Cardiac muscle cell (in vitro differentiated cells and primary cell): ENCODE measurements at places on chromosomes 2 and 18. TPM values are rescaled to one million over a fixed set of nuclear protein-coding genes. Genes with fewer than 3 reads are reported as not detected.
A peak's percentile ranks its signal among the peaks of the same experiment; 100 is the strongest.

SERPINB11 gene
- total RNA-seq, result not detected in 2 replicates

ANKRD29 gene
- total RNA-seq, result 0.14 and 0.77 TPM in 2 replicates

EFEMP1 gene
- total RNA-seq, result 0.66 and 1.9 TPM in 2 replicates

TRIM54 gene
- total RNA-seq, result 53.1 and 65.9 TPM in 2 replicates

DNA sequence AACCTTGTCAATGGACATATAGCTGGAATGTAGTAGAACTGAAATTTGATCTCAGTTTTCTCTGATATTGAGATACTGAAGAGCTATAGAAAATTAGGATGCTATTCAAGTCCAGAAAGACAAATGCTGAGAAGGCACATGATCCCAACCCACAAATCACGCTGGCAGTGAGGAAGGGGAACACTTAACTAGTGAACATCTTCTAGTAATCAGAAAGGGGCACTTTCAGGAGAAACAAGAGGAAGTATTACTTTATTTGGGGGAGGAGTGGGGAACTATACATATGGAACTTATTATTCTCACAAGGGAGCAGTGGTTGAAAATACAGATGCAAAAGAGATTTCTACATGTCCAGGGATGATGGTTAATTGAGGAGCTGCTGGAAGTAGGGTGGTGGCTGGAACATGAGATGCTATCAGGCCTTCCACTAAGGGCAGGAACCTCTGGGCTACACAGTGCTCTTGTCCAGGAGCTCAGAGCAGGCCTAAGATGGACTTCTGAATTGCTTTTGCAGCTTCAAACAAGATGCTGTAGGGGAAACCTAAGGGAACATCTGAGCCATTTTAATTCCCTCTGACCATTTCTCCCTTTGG, 79.3 kb downstream of the TGFA start:
- no peaks in the 10 kb centered on the region for H3K36me3 ChIP-seq
- no peak overlapping the region for H3K4me3 ChIP-seq
- H3K4me1 ChIP-seq, result peaks cover 33% of the 10 kb centered on the region
- no peak overlapping the region for H3K27ac ChIP-seq
- H3K27me3 ChIP-seq, result no peaks in the 10 kb centered on the region

GRCh38 chr2:161422816-161423403, 6.8 kb downstream of the TBR1 start:
- H3K36me3 ChIP-seq, result no peaks in the 10 kb centered on the region
- H3K27ac ChIP-seq, result no peak overlapping the region
- peaks cover 100% of the 10 kb centered on the region for H3K27me3 ChIP-seq
- peak overlapping the region; percentile 31 for H3K4me3 ChIP-seq

DNA sequence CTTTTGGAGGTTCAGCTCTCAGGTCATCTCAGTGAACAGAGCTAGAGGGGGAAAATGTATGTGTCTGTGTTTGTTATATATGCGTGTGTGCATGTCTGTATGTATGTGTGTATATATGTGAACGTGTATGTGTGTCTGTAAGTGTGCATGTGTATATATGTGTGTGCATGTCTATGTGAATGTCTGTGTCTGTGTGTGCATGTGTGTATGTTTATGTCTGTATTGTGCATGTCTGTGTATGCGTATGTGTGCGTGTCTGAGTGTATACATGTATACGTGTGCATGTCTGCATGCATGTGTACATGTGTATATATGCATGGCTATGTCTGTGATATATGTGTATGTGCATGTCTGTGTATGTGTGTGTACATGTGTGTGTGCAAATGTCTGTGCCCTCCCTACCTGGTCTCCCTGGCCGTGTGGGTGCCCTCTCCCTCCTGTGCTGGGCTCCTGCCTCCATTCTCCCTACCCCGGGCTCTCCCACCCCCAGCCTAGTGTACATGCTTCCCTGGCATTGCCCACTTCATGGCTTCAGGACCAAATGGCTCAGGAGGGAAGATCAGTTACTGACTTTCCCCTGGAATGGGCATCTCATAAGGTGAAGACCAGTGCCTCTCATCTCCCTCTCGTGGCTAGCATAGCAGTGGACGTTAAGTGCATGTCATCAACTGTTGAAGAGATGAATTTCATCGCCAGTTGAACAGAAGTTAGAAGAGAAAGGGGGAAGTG, 49.9 kb downstream of the TRAF3IP1 start:
- H3K36me3 ChIP-seq, result no peaks in the 10 kb centered on the region
- DNase-seq, result no peak
- H3K4me1 ChIP-seq, result no peaks in the 10 kb centered on the region
- peak overlapping the region; percentile 35 for H3K27ac ChIP-seq
- no peaks in the 10 kb centered on the region for H3K27me3 ChIP-seq

GRCh38 chr2:226660526-226660925, 139.1 kb downstream of the IRS1 start:
- peaks cover 14% of the 10 kb centered on the region for H3K4me1 ChIP-seq
- DNase-seq, result peak; percentile 96
- H3K4me3 ChIP-seq, result no peak overlapping the region
- no peak overlapping the region for H3K27ac ChIP-seq
- no peaks in the 10 kb centered on the region for H3K36me3 ChIP-seq
- no peaks in the 10 kb centered on the region for H3K27me3 ChIP-seq

DNA sequence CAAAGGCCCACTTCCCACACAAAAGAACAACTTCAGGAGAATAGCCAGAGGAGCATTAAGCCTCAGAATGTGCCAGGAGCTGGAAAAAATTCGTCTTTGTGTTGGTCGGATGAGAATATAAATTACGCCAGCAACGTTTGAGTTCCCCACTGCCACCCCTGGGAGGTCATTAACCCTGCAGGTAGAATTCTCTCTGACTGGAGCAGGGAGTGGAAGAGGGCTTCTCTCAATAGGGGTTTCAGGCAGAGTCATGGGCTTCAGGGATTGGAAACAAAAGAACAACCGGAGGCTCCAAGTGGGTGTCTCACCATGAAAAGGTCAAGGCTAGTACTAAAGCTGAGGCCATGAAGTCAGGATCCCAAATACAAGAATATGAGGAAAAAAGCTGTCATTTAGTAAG, 69.0 kb upstream of the DDX18 start:
- no peak for DNase-seq
- H3K4me1 ChIP-seq, result no peaks in the 10 kb centered on the region
- H3K36me3 ChIP-seq, result no peaks in the 10 kb centered on the region
- H3K4me3 ChIP-seq, result no peak overlapping the region
- no peaks in the 10 kb centered on the region for H3K27me3 ChIP-seq
- no peak overlapping the region for H3K27ac ChIP-seq

- no peak for DNase-seq
- no peaks in the 10 kb centered on the region for H3K27me3 ChIP-seq
- H3K4me3 ChIP-seq, result no peak overlapping the region
- no peaks in the 10 kb centered on the region for H3K4me1 ChIP-seq
- no peak overlapping the region for H3K27ac ChIP-seq
- peaks cover 11% of the 10 kb centered on the region for H3K36me3 ChIP-seq
Measured at GRCh38 chr2:239129147-239129920, 271.5 kb downstream of the HDAC4 start.

- H3K4me3 ChIP-seq, result no peak overlapping the region
- no peak for DNase-seq
Measured at GRCh38 chr2:58698620-58699019, 457.5 kb upstream of the FANCL start.

- H3K27me3 ChIP-seq, result no peaks in the 10 kb centered on the region
- H3K4me3 ChIP-seq, result no peak overlapping the region
- no peaks in the 10 kb centered on the region for H3K36me3 ChIP-seq
- H3K4me1 ChIP-seq, result no peaks in the 10 kb centered on the region
- no peak for DNase-seq
Measured at GRCh38 chr2:170984079-170984478, 55.0 kb downstream of the GORASP2 start.
